ENCODE measurements at places on chromosomes 5 and 9.

- no peak overlapping the region for H3K27ac ChIP-seq
- peaks cover 96% of the 10 kb centered on the region for H3K36me3 ChIP-seq
- no peak for DNase-seq
- H3K4me1 ChIP-seq, result peaks cover 20% of the 10 kb centered on the region
These were observed 87.6 kb downstream of the MAP1B start for GRCh38 chr5:72194846-72195245.

GRCh38 chr9:88990729-88991065 is 571 bp upstream of the S1PR3 start:
- DNase-seq, result no peak
- H3K27me3 ChIP-seq, result no peaks in the 10 kb centered on the region
- H3K36me3 ChIP-seq, result no peaks in the 10 kb centered on the region
- peaks cover 58% of the 10 kb centered on the region for H3K4me1 ChIP-seq
- H3K4me3 ChIP-seq, result peak overlapping the region; percentile 98
- no peak overlapping the region for H3K27ac ChIP-seq

DNA sequence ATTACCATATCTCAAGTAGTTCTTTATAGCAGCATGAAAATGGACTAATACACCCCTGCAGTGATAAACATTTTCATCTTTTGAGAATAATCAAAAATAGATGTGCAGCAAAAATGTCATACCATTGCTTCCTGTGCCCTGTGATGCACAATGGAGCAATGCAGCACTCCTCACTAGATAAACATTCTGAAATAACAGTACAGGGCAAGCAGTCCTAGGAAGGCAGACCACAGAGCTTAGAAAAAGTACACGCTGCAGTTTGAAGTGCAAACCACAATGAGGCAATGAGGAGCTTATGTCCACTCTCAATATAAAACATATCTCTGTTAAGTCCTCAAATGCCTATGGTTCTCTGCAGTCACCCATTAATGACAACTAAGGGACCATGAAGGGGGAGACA is 367.6 kb downstream of the PDE4D start:
- H3K4me1 ChIP-seq, result peaks cover 14% of the 10 kb centered on the region
- peak; percentile 57 for DNase-seq

- no peak for DNase-seq
- peaks cover 8% of the 10 kb centered on the region for H3K36me3 ChIP-seq
- peaks cover 35% of the 10 kb centered on the region for H3K4me1 ChIP-seq
These were observed 100.9 kb upstream of the TBC1D2 start for GRCh38 chr9:98356326-98356725.

- peaks cover 42% of the 10 kb centered on the region for H3K36me3 ChIP-seq
- H3K4me3 ChIP-seq, result no peak overlapping the region
- DNase-seq, result no peak
These were observed 64.4 kb downstream of the PIK3R1 start for GRCh38 chr5:68279984-68280383.

- no peaks in the 10 kb centered on the region for H3K27me3 ChIP-seq
- peaks cover 11% of the 10 kb centered on the region for H3K4me1 ChIP-seq
- H3K36me3 ChIP-seq, result peaks cover 46% of the 10 kb centered on the region
- no peak for DNase-seq
These were observed 37.0 kb downstream of the FAF2 start for GRCh38 chr5:176485176-176485575.

GRCh38 chr9:136087741-136088480 is 7.2 kb downstream of the NACC2 start:
- H3K36me3 ChIP-seq, result no peaks in the 10 kb centered on the region
- no peak overlapping the region for H3K4me3 ChIP-seq
- H3K27ac ChIP-seq, result no peak overlapping the region
- H3K4me1 ChIP-seq, result peaks cover 17% of the 10 kb centered on the region
- DNase-seq, result no peak
